ENCODE measurements at places on chromosomes 1 and 21.

DNA sequence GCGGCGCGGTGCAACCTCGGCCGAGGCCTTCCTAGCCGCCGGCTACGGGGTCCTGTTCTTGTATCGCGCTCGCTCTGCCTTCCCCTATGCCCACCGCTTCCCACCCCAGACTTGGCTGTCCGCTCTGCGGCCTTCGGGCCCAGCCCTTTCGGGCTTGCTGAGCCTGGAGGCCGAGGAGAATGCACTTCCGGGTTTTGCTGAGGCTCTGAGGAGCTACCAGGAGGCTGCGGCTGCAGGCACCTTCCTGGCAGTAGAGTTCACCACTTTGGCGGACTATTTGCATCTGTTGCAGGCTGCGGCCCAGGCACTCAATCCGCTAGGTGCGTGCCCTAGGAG, 379 bp downstream of the PPCS start:
- peak; percentile 67 for DNase-seq

GRCh38 chr1:40841602-40842001, 20.6 kb downstream of the CITED4 start:
- no peak for DNase-seq

DNA sequence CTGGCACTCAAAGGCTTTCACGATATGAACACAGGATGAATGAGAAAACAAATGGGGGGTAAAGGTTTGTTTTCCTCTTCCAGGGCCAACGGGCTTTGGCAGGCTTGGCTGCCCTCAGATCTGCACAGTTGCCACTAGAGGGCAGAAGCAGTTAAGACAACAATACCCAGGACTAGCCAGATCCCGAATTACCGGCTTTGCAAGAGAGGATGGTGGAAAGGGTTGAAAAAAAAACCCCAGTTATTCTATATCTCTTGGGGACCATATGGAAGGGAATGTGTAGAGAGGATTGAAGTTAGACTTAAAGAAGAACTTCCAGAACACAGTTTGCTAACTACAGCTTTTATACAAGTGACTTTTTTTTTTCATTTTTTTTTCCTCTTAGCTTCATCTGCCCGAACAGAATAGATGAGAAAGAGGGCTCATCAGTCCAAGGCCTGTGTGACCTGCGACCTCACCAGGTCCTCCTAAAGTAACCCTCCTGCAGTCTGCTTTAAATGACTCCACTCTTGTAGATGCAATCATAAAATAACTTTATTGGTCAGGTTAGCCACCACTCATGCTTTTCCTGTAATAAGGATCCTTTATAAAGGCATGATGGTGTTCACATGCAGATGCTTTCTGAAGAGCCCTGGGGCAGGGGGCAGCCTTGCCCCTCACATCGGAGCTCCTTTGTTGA, 10.7 kb downstream of the FMOD start:
- peak; percentile 80 for DNase-seq

- no peak for DNase-seq
These were observed 85.4 kb upstream of the SLC35F3 start for GRCh38 chr1:233819042-233819441.

DNA sequence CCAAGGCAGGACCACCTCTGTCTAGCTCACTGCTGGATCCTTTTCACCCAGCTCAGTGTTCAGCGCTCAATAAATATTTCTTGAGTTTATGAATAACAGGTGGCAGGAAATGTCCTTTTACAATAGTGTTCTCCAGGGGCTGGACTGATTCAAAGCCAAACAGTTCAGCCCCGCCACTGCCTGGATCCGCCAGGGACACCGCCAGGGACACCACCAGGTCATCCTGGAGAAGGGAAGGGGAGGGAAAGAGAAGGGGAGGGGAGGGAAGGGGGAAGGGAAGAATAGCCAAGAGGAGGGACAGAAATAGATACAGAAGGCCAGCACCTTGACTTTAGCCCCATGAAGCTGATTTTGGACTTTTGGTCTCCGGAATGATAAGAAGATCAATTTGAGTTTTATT, 255.6 kb downstream of the GRIK3 start:
- DNase-seq, result no peak

- no peak for DNase-seq
These were observed 11.0 kb downstream of the GSTM5 start for GRCh38 chr1:109722908-109723691.

DNA sequence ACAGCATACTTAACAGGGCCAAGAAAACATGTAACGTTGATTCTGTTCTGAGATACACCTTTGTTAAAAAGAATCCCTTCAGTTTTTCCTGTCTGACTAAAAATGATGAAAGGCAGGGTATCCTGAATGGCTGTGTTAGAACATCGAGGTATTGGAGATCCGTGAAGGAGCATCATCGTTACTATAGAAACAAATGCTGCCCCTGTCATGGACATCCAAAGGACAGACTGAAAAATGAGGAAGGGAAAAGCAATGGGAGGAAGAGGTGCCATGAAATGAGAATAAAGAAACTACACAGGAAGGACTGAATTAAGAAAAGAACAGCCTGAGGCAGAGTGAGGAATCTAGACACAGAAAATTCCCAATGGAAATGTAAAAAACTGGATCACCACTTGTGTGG, 257.9 kb downstream of the PDE4B start:
- no peak for DNase-seq

- no peak for DNase-seq
These were observed 78.7 kb downstream of the HMCN1 start for GRCh38 chr1:185812934-185813333.

DNA sequence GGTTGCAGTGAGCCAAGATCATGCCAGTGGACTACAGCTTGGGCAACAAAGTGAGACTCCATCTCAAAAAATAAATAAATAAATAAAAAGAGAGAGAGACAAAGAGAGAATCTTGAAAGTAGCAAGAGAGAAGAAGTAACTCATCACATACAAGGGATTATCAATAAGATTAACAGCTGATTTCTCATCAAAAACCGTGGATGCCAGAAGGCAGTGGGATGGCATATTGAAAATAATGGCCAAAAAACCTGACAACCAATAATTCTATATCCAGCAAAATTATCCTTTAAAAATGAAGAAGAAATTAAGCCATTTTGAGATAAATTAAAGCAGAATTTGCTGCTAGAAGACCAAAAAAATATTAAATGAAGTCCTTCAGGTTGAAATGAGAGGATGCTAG, 35.7 kb downstream of the KLHDC7A start:
- no peak for DNase-seq

GRCh38 chr1:209389258-209389657, 194.3 kb upstream of the CAMK1G start:
- DNase-seq, result peak; percentile 95

DNA sequence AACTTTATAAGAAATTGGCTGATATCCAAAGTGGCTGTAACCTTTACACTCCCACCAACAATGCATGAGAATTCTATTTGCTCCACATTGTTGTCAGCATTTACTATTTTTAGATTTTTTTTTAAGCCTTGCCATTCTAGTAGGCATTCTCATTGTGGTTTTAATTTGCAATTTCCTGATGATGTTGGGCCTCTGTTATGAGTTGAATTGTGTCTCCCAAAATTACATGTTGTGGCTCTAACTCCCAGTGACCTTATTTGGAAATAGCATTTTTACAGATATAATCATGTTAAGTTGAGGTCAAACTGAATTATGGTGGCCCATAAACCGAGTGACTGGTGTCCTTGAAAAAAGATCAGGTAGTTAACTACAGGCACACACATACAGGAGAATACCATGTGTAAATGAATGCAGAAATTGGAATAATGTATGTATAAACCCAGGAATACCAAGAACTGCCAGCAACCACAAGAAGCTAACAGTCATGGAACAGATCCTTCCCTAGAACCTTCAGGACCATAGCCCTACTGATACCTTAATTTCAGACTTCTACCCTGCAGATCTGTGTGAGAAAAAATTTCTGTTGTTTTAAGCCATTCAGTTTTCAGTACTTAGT, 348.8 kb upstream of the DAB1 start:
- DNase-seq, result no peak

DNA sequence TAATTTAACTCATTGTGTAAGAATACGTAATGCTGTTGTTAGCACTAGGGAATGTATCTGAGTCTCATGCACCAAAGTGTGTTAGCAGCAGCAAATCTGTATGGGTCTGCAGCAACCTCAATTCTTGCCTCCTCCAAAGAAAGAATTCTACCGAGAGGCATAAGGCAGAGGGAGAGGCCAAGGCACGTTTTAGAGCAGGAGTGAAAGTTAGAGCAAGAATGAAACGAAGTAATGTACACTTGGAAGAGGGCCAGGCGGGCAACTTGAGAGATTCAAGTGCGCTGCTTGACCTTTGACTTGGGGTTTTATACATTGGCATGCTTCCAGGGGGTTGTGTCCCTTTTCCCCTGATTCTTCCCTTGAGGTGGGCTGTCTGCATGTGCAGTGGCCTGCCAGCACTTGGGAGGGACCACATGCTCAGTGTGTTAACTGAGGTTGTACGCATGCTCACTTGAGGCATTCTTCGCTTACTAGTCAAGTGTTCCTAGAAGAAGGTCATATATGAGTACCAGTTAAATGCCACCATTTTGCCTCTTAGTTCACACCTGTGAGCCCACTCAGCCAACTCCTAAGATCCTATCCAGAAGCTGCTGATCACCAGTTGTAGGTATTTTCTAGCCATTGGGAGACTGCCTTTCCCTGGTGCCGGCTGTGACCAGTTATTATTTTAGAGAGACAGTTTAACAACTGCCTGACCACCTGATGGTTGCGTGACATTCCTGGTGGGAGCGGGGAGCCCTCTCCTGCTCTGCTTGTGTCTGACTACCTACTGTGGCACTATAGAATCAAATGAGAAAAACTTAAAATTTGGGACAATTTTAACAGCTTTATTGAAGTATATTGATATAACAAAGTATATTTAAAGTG, 2.7 kb upstream of the CNN3 start:
- DNase-seq, result no peak

DNA sequence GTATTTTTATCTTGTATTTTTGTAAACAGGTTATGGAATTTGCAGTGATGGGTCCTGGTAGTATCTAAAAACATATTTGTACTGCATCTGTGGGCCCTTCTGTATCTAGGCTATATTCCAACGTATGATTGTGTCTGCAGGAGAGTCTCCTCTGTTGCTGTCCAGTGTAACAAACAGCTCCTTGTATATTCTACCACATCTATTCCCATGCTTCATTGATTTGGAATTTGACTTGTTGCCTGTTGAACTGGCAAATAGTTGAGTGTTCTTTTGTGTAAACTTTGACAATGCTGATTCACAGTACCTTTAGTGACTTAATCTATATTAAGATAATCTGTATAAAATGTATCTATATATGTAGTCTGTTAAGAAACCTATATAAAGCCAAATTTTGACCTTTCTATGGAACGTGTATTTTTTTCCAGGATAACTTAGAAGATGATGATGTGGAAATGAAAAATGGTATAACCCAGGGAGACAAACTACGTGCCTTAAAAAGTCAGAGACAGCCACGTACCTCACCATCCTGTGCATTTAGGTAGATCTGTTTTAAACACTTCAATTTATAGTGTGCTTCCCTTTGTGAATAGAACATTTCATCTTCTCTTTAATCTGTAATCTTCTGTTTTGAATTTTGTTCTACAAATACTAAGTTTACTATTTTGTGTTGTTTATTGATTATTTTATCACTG, 43.4 kb upstream of the GPR88 start:
- peak; percentile 59 for DNase-seq

- peak; percentile 94 for DNase-seq
These were observed 2.7 kb downstream of the DISP1 start for GRCh38 chr1:222817529-222817928.

- no peak for DNase-seq
These were observed 65.6 kb upstream of the GRHL3 start for GRCh38 chr1:24253571-24253970.

DNA sequence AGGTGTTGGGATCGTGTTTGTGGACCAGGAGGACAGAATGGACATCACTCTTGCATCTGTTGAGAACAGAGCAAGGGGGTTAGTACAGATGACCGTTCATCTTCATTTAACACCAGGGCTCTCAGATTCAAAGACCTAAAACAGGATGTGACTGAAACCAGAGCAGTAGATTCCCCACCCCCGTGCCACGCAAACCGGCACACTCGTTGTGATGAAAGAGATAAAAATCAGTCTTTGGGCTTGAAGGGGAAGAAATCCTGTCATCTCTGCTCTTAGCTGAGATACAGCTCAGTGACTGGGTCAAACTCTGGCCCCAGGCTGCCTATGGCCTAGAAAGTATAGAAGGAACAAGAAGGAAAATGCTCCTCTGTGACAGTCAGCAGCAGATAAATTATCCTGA, 146.2 kb upstream of the KRTAP19-8 start:
- DNase-seq, result no peak

DNA sequence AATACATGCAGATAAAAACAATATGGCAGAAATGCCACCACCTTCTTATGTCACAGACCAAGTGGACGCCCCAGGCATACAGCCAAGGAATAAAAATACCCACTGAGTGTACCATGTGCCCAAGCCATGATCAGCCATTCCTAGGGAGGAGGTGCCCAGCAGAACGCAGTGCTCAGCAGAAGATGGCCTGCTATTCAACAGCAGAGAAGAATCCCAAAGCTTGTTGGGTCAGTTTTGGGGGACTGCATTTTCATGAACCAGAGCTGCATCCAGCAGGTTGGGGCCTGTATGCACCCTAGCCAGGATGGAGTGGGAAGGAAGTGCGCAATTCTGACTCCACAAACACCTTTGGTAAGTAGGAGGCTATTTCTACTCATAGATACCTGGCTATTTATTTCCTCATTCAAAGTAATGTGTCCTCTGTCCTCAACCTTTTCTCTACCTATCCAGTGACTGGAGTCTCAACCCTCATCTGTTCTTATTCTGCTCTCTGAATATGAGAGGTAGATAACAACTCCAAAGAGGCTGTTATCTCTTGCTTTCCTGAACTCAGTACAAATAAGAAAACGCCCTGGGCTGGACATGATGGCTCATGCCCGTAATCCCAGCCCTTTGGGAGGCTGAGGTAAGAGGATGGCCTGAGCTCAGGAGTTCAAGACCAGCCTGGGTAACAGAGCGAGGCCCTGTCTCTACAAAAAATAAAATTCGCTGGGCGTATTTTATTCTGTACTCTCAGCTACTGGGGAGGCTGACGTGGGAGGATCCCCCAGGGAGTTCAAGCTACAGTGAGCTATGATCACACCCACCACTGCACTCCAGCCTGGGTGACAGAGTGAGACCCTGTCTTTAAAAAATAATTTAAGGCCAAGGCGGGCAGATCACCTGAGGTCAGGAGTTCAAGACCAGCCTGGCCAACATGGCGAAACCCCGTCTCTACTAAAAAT, 2.5 kb upstream of the PLEKHM2 start:
- DNase-seq, result no peak

DNA sequence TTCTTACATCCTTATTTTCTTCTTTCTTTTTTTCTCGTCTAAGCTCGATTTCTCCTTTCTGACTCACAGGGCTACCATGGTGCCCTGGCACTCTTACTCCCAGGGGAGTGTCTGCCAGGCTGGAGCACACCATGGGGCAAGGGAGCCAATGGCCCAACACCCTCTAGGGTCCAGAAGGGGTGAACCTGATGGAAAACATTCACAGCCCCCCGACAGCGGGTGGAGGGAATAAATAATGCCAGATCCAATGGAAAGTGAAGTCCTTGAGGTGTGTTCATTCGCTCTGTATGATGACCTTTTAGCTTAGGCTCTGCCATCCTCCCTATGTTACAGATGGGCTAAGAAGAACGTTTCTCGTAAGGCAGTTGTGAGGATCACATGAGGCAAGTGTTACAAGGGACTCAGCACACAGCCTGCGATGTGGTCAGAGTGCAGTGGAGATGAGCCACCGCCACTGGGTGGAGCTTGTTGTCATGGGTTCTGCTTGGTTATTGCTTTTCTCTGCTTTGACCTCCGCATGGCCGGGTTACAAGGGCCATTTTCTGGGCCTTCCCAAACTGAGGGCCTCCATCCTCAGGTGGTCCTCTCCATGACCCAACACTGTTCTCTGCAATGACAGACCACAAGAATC, 3.5 kb upstream of the FCMR start:
- no peak for DNase-seq

All from iris pigment epithelial cell (primary cell).